ENCODE measurements at places on chromosomes 7 and 10.

DNA sequence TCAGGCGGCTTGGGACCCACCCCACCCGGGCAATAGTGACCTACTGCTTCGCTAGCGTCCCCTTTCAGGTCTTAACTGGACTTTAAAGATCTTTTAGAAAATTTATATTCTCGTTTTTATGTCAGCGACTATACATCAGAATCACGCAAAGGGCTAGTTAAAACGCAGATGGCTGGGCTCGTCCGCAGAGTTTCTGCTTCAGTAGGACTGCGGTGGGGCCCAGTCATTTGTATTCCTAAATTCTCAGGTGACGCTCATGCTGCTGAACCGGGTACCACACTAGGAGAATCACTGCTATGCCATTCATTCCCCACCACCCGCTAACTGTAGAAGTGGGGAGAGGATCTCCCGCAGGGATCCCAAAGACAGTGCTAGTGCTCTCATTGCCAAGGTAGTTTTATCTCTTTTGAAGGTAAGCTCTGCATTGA lies 12.0 kb upstream of the SP8 start:
- DNase-seq = no peak

DNA sequence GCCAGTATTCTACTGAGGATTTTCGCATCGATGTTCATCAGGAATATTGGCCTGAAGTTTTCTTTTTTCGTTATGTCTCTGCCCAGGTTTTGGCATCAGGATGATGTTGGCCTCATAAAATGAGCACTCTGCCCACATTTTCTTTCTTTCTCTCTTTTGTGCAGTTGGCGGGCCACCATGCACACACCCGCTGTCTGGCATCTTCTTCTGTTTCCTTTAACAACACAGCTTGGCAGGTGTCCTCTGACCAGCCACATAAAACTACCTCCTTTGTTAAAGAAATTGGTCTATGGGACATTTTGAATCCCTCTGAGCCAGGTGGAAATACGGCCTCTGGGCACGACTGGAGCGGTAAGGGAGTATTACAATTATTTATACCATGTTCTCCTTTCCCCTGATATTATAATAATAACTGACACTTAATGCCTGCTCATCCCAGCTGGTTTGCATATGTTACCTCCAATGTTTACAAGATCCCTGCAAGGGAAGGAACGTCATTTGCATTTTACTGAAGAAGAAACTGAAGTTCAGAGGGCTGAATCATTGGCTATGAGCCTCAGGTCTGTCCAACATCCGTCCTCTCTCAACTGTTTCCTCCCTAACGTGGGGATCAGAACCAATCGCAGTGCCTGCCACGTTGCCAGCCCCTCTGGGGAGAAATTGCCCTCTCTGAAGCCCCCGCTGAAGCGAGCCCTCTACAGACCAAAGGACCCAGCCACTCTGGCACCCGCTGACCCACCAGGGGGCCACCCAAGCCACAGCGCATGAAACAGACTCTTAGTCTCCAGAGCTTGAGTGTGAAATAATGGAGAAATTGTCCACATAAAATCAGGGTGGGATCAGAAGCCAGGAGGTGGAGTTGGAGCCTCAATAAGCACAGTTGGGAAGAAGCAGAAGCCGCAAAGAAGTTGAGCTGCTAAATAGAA lies 125.0 kb upstream of the FOXK1 start:
- no peak for DNase-seq

GRCh38 chr7:136023134-136023869 lies 46.1 kb upstream of the MTPN start:
- DNase-seq = no peak

DNA sequence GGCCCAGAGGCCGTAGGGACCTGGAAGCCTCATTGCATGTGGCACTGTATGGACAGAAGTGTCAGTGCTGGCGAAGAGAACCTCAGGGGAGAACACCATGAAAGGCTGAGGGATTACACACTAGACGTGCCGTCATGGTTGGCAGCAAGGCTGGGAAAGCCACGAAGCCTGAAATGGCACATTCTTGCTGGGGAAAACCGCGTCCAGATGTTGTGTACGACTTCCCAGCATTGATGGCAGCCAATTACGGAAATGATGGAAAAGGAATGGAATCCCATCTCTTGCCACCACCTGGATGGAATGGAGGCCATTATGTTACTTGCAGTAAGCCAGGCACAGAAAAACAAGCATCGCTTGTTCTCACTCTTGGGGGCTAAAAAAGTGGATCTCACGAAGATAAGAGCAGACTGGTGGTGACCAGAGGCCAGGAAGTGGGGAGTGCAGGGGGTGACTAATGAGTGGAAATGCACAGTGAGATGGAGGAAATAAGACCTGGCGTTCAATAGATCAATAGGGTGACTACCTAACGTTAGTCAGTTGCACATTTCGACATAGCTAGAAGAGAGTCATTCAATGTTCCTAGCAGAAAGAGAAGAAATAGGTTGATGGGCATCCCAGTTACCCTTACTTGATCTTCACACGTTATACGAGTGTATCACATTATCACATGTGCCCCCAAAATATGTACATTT lies 14.6 kb upstream of the PWWP2B start:
- DNase-seq = peak; percentile 88

DNA sequence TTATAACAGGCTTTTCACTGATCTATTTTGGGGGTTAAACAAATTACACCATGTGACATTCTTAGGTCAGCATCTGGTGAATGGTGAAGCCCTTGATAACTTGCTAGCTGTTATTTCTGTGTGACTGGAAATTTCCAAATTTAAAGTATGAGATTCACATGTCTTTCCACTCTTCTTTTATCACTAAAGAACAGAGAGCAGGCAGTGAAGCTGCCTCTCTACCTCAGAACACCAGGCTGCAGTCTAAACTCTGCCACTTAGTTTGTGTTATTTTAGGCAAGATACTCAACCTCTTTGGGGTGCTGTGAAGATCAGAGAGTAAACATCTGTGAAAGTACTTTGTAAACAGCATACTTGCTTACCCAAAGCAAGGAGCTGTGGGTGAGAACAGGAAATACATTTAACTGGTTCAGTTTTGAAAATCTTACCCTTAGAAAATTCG lies 15.5 kb upstream of the SP4 start:
- no peak for DNase-seq

- no peak for DNase-seq
Measured at GRCh38 chr10:3151889-3152565, 20.6 kb downstream of the PITRM1 start.

GRCh38 chr7:18889436-18889835 lies 228.0 kb downstream of the TWIST1 start:
- no peak for DNase-seq

GRCh38 chr10:44339218-44339617 lies 45.7 kb downstream of the CXCL12 start:
- peak; percentile 11 for DNase-seq

DNA sequence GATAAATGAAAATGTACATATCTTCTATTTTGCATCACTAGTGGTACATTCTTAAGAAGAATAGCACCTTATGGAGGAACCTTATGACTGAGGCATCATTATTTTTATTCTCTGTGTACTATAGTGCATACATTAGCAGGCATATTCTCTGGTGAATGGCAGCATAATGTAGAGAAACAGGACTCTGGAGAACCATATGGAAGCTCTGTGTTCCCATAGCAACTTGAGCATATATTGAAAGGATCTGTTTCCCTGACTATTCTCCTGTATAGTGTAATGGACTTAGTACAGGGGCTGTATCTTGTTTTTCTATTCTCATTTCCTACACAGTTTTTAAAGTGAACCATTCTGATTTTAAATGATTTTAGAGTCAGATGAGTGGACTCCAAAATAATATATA lies 128.4 kb upstream of the SMIM30 start:
- DNase-seq = no peak

DNA sequence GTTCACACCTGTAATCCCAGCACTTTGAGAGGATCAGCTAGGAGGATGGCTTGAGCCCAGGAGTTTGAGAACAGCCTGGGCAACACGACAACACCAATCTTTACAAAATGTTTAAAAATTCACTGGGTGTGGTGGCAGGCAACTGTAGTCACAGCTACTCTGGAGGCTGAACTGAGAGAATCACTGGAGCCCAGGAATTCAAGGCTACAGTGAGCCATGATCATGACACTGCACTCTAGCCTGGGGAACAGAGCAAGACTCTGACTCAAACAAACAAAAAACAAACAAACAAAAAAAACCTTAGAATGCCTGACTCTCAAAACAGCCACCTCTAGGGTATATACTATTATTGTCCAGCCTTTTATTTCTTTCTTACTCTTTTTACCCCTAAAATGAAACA lies 56.5 kb upstream of the PAPSS2 start:
- DNase-seq = no peak

DNA sequence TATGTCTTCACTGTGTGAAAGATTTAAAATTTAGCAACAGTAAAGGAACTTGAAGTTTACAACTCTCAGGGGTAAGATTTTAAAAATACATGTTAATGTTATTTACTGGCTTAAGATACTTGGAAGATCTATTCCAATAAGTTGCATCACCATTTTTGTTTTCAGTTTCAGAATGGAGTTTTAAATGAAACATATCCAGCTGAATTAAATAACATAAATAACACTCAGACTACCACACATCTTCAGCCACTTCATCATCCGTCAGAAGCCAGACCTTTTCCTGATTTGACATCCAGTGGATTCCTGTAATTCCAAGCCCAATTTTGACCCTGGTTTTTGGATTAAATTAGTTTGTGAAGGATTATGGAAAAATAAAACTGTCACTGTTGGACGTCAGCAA lies 44.3 kb downstream of the AHR start:
- DNase-seq = peak; percentile 15

DNA sequence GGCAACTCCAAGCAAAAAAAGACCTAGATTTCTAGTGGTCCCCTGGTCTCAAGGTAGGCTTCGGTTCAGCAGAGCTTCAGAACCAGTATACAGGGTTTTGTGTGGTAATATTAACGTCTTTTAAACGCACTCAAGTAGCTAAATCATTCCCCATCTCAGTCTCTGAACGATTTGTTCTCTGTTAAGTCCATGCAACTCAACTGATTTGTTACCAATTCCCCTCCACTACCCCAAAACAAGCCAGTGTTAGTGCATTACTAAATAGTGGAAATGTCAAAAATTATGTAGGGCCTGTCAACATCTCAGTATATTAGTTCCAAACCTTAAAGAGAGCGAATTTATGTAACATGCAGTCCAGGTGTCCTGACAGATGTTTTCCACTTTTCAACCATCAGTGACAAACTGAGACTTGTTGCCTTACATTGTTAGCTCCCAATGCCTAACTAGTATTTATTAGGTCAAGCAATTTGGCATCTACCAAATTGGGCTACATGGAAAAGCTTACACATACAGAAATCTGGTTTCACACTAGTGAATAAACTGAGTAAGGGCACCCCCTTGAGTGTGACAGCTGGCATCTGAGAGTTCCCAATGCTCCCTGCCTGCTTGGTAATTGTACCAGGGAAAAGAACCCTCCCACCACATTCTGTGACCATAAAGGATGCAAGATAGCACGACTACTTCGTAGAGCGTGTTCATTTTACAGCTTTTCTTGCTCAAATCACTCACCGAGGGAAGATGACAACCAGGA lies 12.2 kb downstream of the HNRNPA2B1 start:
- DNase-seq = no peak

Measured in fibroblast of skin of right quadriceps (primary cell).